ENCODE measurements at places on chromosomes 16 and 17.

DNA sequence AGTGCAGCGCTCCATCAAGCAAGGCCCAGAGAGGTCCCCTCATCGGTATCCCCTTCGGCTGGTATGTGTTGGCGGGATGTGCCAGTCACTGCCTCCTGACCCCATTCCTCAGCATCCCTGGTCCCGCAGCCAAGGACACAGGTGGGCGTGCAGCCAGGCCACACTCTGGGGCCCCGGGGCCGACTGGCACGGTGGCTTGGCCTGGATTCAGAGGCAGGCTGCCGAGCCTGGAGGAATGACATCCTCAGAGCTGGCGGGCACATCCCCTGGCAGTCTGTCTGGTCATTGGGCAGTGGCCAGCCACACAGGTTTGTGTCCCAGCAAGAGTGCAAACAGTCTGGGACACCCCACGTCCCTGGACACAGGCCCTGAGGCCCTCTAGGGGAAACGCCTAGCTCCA lies 111.1 kb downstream of the SDK2 start:
- DNase-seq: no peak

GRCh38 chr16:56048425-56049105 lies 142.7 kb upstream of the GNAO1 start:
- DNase-seq: no peak

DNA sequence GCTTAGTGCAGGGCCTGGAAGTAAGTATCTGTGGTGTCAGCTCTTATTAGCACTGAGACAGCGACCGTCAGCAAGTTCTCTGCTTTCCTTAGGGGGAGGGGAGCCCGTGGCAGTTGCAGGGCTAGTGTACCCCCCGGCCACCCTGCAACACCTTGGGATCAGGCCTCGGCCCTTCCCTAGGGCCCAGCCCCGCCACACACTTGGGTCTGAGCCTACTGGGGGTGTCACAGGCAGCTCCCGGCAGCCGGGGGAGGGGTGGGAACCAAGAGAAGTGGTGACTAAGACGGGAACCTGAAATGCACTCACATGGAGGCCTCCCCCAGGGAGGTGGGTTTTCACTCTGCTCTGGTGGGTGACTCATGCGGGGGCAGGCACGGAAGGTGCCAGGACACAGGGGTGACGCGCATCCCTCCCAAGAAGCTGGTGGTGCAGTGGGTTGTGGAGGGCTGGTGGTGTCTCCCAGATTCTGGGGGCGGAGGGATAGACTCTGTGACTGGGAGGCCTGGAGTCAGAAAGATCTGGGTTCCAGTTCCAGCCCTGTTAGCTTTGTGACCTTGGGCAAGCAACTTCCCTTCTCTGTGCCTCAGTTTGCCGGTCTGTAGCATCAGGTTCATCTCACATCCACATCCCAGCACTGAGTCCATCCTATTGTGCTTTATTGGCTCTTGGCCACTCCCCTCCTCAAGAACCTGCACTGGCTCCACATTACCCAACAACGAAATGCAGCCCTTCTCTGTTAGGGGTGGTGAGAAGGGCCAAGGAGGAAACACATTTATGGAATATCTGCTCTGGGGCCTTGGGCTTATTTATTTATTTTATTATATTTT lies 44.5 kb downstream of the LAT start:
- DNase-seq: peak; percentile 38

DNA sequence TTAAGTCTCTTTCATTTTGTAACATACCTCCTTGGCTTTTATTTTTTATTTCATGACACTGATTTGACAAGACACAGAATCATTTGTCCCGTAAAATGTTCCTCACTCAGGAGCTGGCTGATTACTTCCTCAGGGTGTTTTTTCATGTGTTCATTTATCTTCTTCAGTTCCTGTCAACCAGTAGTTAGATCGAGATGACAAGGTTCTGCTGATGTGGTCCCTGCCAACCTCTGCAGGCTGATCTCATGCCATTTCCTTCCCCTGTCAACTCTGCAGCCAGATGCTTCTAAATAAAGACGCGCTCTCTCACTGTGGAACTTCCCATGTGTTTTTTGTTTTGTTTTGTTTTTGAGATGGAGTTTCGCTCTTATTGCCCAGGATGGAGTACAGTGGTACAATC lies 8.1 kb upstream of the CXCL16 start:
- no peak for DNase-seq

GRCh38 chr17:12362853-12363455 lies 302.7 kb upstream of the MYOCD start:
- DNase-seq: no peak

DNA sequence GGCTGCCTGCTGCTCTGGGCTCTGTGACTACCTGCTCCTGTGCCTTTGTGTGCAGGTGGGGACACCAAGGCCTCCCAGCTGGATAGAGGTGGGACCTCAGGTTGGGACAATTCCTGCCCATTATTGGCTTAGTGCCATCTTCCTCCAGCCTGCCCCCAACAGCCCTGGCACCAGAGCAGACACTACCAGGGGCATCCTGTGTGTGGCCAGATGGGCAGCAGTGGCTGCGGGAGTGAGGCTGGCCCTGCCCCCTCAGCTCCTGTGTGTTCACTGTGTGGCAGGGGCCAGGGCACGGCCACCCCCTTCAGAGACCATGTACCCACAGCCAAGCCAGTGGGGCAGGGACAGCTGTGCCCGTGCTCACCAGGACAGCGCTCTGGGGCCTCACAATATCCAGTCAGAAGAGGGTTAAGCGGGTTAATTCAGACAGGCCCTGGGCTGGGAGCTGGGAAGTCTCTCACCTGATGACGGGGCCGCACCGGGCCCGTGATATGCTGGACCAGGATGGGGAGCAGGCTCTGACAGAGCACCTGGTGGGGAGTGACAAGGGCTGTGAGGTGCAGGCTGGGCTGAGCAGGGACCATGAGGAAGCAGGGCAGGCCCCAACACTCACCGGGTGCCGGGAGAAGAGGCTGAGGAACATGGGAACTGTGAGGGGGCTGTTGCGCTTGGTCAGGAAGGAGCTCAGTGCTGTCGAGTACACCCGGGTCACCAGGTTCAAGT lies 13.0 kb downstream of the MYBBP1A start:
- no peak for DNase-seq

DNA sequence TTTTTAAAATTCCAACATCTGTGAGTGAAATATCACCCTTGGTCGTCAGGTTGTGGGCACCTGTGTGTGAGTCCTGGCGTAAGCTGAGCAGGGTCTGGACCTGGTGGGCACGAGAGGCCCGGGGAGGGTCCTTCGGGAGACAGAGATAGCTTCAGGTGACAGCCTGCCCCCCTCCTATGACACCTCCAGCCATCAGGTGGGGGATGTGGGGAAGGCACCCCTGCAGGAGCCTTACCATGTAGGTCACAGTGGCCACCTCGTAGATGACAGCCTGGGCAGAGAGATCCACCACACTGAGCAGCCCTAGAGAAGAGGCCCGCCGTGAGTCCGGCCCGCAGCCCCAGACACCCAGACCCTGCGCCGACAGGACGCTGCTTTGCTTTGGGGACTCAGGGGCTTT lies 11.2 kb downstream of the SLC47A2 start:
- peak; percentile 33 for DNase-seq

DNA sequence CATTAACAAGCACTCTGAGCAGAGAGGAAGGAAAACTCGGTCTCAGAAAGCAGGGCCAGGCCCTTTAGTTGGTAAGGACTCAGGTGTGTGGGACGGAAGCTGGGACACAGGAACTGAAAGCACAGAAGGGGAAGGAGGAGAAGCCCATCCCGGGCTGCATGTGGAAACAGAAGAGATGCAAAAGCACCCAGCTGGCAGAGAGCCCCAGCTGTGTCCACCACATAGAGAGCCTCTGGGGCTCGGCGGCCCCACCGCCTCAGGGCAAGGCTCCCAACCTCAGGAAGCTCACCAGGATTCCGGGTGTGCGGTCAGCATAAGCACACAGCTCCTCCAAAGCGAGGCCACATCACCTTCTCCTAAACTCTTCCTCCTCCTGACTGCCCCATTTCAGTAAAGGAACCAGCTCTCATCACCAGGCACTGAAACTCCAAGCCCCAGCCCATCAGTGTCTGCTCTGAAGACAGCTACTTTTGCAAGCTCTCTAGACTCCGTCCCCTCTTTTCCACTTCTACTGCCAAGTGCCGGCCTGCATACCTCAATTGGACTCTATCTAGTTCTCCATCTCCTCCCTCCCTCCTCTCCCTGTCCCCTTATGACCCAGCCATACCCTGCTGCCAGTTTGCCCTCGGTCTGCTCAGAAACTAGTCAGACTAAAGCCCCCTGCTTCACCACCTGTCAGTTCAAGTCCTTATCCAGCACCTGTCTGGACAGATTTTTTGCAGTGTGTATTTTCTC lies 6.0 kb downstream of the ST3GAL2 start:
- DNase-seq: no peak

- no peak for DNase-seq
These were observed 11.3 kb downstream of the USB1 start for GRCh38 chr16:58012481-58012880.

GRCh38 chr17:33046361-33047255 lies 55.0 kb downstream of the SPACA3 start:
- no peak for DNase-seq

DNA sequence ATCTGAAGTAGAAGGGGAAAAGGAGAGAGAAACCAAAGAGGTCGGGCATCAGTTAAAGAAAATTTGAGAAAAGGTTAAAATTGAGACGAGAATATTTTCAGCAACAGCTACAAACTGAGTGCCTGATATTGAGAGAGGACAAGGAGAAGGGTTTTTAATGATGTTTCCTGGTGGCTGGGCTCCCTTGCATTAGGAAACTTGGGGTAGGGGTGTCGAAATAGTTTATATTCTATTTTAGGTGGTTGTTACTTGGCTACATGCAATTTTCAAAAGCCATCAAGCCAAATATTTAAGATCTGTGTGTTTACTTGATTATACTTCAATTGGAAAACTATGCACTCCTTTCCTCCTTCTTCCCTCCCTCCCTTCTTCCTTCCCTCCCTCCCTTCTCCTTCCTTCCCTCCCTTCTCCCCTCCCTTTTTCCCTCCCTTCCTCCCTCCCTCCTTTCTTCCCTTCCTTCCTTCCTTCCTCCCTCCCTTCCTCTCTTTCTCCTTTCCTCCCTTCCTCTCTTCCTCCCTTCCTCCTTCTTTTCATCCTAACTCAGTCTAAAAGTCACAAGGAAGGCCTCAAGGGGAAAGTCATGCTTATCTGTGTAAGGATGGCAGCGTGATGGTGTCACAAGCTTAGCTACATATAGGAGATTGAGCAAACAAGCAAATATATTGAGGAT lies 1.8 kb upstream of the APOH start:
- DNase-seq: no peak

DNA sequence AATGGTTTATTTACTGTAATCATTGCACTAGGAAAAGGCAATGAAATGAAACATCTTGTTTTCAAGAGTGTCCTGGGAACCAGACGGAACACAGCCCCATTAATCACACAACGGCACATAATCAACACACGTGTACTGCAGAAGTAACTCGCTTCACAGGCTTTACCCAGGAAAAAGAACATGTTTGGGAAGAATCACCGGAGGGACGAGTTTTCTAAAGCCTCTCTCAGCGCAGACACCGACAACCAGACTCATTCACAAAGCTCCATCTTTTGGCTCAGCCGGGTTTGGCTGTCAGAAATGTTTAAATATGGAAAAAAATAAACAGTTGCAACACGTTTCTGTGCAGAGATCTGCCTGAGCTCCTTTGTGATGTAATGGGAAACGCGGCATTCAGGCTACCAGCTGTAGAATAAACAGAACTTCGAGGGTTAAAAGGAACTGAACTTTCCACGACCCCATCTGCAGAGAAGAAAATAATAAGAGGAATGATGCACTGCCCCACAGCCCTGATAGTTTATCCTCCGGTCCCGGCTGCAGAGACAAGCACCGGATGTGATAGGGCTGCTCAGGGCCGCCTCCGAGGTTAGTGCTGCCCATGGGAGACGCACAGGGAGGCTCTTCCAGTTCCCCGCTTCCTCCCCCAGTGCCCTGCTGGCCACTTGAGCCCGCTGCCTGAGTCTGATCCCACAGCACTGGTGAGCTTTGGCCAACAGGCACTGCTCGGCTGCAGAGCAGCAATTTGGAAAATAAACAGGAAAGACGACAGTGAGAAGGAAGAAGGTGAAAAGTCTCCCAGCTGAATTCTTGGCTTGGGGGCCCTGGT lies 119.8 kb downstream of the HIC1 start:
- no peak for DNase-seq

DNA sequence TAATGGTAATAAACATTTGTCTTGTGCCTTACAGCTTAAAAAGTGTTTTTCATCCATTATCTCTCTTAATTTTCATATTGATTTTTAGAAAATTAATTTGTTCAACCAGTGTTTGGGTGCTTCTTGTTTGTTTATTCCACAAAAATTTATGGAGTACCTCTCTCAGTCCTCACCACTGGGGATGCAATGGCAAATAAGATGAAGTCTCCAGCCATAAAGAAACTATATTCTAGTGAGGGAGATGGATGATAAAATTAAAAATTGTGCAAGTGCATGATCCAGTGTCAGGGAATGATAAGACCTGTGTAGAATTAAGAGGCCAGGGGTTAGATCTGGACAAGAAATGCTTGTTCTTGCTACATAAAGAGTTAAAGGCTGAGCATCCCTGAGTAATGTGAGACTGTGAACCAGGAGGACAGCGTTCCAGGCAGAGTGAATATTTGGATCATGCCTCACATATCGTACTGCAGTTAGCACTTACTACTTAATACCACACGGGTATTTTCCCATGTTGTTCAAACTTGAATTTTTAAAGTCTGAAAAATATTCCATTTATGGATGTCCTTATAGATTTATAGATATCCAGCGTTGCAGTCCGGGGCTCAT lies 535.7 kb upstream of the HSBP1 start:
- DNase-seq: no peak

DNA sequence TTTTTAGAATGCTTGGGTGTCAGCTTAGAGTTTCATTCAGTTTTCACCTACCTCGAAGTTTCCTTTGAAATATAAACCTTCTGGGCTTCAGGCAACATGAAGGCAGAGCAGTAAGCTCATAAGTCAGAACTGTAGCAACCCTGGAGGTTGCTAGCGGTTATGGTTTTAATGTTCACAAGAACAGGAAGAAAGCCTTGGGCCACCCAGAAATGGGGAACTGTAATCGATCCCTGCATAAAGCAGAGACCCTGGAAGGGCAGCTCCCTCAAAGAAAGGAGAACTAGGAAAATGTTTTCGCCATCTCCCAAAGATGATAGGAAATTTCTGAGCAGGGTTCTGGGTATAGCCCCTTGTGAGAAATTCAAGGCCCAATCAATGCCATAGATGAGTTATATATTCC lies 47.8 kb upstream of the RASL10B start:
- no peak for DNase-seq

DNA sequence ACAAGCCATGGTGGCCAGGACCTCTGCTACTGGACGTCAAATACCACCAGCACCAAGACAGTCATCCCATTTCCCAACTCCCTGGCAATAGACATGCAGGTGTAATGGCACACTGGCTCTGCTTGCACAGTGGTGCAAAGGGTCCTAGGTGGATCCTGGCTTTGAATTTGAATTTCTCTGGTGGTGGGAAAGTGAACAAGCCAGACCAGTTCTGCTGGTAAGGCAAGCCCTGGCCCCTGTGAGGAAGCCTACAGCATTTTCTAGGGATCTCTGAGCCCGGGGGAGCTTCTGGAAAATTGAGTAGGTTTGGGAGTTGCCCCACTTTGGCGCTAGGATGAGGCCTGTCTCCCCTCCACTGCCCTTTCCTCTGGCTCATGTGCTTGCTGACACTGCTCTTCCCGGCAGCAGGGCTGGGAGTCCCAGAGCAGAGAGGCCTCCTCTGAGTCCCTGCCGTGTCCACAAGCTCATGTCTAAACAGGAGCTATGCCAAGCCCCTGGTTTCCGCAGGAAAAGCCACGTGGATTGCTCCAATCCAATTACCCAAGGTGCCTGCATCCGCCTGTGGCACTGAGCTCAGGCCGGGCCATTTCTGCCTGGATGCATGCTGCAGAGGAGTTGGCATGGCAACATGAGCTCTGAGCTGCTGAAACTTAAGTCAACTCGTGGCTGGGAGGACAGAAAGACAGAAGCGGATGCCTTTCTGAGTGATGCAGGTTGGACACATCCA lies 67.0 kb downstream of the PRMT7 start:
- no peak for DNase-seq

- DNase-seq: no peak
These were observed 31.6 kb upstream of the ERN1 start for GRCh38 chr17:64161380-64162176.

Measured in H9 (cell line).